Kidney epithelial cell (primary cell): ENCODE measurements at places on chromosomes 12 and 14.

GRCh38 chr12:59698600-59698999 lies 102.8 kb downstream of the SLC16A7 start:
- no peak for DNase-seq

DNA sequence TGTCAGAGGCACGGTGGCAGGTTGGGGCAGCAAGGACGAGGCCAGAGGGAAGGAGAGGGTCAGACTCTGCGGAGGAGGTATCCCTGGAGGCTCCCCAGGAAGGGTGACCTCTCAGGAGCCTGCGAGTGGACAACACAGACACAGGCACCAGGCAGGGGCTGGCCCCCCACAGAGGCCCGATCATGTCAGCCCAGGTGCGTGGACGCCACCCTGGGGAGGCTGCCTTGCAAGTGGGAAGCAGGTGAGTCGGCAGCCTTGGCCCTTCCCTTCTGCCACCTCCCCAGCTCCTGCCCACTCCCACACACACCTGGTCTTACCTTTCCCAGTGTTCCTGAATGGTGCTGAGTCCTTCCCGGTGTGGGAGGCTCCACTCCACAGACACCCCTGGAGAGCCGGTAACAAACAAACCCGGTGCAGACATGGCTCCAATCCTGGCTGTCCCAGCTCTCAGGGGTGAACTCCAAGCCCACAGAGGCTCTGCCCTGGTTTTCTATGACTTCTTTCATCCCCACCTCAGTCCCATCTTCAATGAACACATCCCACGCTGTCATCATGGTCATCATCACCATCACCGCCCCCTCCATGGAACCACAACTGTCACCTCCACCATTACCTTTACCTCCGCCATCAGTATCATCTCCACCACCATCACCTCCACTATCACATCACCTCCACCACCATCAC lies 5.2 kb downstream of the ZBTB42 start:
- DNase-seq: no peak

GRCh38 chr12:84201976-84202375 lies 710.6 kb downstream of the SLC6A15 start:
- DNase-seq: no peak

GRCh38 chr14:55084401-55085059 lies 33.1 kb downstream of the MAPK1IP1L start:
- no peak for DNase-seq

DNA sequence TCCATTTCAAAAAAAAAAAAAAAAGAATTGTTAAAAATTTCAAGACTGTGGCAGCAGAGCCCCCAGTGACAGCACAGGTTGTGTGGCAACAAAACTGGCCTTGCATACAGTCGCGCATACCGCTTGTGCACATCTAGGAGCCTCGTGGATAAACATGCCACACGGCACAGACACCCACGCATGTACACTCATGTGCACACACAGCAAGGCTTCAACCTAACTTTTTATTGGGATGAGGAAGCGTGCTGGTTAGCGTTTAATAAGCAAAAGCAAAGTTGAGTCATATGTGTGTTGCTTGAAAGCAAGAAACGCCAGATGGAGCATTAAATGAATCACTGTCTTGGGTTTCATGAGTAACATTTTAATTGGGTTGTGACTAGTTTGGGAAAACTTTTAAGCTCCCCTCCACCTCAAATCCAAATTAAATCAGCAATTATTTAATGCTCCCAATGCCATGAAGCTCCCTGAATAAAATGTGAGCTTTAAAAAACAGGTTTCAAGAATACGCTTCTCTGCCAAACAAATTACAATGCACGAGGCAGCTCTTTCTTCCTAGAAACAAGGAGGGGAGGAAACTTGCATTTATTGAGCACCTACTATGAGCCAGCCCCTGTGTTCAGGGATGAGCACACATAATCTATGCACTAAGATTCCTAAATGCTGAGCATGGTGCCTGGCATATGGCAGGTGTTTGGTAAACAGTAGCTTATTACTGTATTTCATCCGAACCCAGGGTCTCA lies 35.7 kb upstream of the EML1 start:
- DNase-seq: peak; percentile 98

DNA sequence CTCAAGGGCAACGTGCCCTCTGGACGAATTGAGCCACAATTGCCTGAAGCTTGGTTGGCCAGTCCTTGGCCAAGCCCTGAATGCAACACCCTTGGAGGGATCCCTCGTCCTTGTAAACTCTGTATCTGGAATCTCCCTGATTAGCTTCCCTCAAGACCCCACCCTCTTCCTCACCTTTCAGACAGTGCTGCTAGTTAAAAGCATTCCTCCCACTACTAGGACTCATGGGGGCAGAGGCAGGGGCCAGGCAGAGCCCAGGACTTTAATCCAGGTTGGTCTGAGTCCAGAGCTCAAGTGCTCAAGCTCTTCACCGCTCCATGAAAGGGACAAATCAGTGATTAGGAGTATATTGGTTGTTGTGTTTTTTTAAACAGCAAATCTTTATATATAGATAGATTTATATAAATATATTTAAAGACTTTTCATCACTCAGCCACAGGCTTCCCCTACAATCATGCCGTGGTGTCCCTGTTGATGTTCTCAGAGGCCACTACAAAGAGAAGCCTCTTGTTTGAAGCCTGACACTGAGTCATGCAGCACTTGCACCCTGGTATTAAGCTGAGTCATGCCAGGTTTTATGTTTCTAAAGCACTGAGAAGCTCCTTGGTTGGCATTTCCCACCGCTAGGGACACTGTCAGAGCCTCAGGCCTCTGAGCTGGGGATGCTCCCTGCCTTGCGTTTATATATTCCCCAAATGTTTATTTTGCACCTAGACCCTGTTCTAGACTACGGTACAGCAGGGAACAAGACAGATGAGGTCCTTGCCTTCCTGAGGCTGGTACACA lies 53.8 kb upstream of the GSC start:
- peak; percentile 9 for DNase-seq

DNA sequence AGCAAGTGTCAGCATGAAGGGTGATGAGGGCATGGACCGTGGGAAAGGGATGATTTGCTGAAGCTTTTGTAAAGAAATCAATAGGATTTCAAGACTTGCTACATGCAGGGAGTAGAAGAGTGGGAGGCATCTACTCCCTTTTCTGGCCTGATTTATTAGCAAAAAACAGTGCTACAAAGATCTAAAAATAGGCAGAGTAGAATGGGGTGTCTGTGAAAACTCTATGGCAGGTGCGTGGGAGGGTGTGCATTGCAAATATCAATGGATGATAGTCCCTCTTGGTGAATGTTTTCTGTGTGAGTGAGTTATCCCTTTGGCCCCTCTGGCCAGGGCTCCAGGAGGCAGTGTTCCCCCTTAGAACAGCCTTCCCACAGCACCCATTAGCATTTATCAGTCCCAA lies 139.0 kb downstream of the SMOC1 start:
- DNase-seq: no peak

GRCh38 chr14:60166142-60166541 lies 944 bp upstream of the DHRS7 start:
- DNase-seq: no peak

- DNase-seq: no peak
These were observed 3.2 kb downstream of the PPP1R1A start for GRCh38 chr12:54585243-54585642.

DNA sequence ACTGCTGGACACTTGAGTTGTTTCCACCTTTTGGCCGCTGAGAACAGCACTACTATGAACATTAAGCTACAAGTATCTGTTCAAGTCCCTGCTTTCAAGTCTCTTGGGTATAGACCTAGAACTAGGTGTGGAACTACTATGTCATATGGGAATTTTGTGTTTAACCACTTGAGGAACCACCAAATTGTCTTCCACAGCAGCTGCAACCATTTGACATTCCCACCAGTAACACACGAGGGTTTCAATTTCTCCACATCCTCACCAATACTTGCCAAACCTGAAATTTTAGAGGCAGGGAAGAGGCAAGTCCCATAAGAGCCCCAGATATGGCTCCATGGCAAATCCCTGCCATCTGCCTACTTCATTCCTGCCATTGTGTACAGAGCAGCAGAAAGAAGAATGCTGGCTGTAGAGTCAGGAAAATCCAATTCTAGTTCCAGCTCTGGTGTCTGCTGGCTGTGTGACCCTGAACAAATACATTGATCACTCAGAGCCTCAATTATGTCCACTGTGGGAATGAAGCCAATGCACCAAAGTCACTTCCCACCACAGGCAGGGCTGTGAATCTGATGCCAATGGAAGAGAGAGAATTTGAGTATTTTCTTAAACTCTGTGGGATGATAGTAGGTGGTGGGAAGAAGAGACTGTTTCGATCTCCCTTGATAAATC lies 17.8 kb downstream of the PITPNM2 start:
- no peak for DNase-seq

DNA sequence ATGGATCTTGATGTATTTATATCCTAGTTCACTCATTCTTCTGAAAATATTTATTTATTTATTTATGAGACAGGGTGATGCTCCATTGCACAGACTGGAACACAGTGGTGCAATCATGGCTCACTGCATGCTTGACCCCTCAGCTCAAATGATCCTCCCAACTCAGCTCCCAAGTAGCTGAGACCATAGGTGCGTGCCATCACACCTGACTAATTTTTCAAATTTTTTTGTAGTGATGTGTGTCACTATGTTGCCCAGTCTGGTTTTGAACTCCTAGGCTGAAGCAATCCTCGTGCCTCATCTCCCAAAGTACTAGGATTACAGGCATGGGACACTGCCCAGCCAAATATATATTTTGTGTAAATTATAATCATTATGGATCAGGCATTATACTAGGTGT lies 595.6 kb upstream of the ATP2B1 start:
- DNase-seq: peak; percentile 10

DNA sequence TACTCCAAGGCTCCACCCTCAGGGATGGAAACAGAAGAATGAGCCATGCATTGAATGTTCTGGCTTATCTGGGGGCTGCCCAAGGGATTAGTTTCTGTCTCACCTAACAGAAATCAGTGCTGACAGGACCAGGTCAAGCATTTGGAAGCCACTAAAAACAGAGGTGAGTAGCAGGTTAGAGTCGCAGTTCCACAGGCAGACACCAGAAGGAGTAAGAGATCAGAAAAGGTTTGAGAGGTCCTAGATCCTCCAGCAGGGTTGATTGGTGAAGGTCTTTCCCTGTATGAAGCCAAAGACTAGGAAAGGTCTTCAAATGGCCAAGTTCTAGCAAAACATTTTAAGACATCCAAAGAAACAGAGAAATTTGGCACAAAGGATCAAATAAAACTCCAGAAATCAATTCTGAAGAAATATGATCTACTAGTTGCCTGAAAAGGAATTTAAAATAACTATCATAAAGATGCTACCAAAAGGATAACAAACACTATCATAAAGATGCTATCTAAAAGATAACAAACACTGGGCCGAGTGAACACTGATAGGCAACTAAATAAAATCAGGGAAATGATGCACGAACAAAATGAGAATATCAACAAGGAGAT lies 19.5 kb upstream of the TTC9 start:
- DNase-seq: no peak

DNA sequence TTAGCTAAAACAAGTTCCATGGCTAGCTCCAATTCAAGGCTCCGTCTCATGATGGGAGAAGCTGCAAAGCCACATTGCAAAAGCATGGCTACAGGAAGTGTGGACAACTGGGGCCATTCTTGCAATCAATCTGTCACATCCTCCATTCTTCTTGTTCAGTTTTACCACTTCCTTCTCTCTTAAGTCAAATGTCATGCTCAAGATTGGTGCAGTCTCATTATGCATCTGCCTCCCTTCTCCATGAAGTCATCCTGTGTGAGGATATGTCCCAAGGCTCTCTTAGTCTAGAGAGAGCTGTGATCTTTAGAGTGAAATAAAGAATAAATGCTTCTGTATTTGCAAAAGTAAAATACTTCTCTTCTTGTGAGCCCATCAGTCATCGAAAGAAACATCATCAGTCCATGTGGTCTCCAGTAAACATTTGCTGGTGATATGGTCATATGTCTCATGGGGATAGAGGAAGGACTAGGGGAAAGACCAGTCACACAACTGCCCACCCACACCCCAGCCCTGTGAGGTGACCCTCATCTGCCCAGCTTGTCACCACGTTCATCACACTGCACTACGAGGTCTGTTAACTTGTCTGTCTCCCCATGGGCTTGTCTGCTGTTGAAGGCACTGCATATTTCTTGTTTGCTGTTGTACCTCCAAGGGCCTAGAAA lies 303.0 kb downstream of the NUAK1 start:
- DNase-seq: no peak

DNA sequence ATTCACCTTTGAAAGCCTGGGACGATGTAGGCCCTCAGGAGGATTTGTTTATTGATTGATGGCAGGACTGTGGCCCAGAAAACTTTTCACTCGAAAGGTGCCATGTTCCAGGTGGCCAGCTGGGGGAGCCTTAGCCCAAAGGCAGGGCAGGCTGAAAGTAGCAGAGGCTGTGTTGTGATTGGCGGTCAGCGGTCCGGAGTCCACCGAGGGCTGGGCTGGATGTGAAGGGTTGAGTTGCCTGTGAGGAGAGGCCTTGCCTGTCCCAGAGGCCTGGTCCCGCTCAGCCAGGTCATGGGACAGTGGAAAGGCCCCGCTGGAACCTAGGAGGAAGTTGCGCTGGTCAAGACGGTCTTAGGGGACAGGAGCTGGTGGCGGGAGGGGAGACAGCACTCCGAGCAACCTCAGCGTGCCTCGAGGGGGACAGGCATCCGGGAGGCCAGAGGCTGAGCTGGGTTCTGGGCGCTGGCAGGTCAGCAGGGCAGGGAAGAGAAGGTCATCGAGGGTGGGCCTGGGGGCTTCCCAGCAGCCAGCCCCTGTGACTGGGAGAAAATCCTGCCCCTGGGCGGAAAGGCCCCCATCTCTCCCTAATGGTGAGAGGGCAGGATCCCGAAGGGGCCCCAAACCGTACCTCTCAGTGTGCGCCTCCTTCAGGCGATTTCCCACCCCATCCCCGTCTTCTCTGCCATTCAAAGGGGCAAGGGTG lies 26.3 kb downstream of the CMA1 start:
- no peak for DNase-seq

DNA sequence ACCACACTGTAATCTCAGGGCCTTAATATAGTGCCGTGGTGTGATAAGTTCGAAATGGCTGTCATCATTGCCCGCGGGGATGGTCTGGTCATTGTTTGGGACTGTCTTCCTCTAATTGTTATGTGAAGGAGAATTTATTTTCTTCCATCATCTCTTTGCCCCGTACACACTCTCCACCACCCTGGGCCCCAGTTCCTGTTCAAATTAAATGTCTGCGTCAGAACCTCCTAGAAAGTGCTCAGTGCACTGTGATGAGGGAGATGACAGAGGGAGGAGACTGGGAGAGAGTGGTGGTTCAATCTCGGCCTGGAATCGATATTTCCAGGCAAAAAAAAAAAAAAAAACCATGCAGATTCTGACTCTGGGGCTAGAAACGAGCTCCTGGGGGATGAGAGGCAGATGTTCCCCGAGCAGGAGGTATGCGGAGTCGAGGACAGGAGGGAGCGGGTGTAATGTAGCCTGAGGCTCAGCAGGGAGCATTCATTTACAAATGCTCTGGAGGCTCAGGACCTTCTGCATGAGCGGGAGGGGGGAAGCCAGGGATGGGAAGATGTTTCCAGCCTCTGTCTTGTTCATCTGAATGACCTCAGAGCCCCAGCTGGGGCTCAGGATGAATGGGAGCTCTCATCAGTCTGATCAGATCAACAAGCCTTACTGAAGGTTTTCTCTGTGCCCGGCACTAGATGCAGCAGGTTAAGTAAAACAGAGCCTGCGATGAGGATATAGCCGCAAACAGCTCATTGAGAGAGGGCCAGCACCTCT lies 219.5 kb downstream of the TBX5 start:
- DNase-seq: no peak
